Stimulated activated CD4-positive, alpha-beta T cell treated with anti-CD3 and anti-CD28 coated beads, Interleukin-15, amount 100 ng/mL, for 24 hours (primary cell): ENCODE measurements at places on chromosomes 3 and 15.

- DNase-seq, result no peak
These were observed 102.7 kb upstream of the AGBL1 start for GRCh38 chr15:85976986-85977385.

GRCh38 chr3:48607519-48607918 is 1.9 kb downstream of the UQCRC1 start:
- DNase-seq, result peak; percentile 57

GRCh38 chr3:134076851-134077250 is 47.1 kb upstream of the SLCO2A1 start:
- DNase-seq, result no peak

GRCh38 chr3:191262650-191263049 is 63.6 kb downstream of the OSTN start:
- DNase-seq, result no peak

- no peak for DNase-seq
These were observed 195.4 kb upstream of the TPRG1 start for GRCh38 chr3:188976407-188976806.

DNA sequence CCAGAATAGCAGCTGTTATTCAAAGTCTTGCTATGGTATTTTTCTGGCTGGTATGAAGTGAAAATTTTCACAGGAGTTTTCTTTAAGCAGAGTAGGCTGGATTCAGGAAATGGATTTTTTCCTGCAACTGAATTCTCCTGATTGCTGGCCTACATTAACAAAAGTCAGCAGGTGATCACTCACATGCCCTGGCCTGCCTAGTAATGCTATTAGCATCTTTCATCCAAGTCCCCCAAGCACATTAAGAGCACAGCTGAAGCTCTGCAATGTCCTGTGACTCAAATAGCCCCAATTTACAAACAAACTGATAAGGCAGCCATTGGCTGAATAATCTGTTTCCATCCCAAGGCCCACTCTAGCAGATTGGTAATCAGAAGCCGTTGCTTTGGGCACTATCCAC is 688.3 kb upstream of the LMCD1 start:
- no peak for DNase-seq
